ENCODE measurements at places on chromosomes 6 and 20.

GRCh38 chr6:163348789-163349680 is 65.5 kb upstream of the QKI start:
- DNase-seq = no peak

- no peak for DNase-seq
These were observed 68.6 kb upstream of the HDDC2 start for GRCh38 chr6:125370343-125370742.

DNA sequence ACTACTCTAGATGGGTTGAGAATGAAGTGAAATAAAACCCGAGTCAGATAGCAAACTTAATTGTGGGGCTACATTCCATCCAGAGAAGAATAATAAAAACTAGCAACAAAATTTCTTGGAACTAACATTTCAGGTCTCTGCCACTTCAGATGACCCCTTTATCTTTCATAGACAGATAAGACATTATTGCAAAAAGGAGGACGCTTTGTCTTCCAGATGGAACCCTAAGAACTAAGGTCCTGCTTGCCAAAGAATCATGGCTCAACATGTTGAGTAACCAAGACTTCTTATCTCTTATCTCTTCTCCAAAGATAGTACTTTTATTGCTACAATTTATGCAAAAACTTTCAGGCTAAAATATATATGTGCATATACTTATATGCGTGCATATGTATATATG is 221.1 kb upstream of the PREP start:
- no peak for DNase-seq

DNA sequence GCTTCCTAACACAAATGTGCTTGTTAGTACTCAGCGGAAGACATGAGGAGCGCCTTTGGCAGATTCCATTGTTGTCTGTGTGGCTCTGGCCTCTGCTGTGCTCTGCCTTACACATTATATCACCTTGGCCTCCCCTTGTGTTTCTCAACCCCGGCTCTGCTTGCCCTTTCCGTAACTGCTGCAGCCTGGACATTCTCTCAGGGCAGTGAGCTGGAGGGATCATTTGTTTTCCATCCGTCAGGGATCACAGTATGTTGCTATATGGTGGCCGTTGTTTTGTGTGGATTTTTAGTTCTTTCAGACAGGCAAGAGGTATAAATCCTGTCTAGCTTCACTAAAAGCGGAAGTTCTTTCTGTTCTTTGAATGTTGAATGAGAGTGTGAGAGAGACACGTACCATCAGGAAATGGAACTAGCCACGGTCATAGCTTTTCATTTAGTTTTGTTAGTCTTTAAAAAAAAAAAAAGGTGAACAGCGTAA is 175.1 kb downstream of the JARID2 start:
- no peak for DNase-seq

- DNase-seq = no peak
These were observed 41.8 kb upstream of the DOK5 start for GRCh38 chr20:54433636-54434035.

- DNase-seq = no peak
These were observed 9.4 kb downstream of the CD40 start for GRCh38 chr20:46127396-46128010.

Data from CD4-positive, alpha-beta memory T cell (primary cell).